ENCODE measurements at places on chromosomes 2 and 18.

- no peak for DNase-seq
Measured at GRCh38 chr2:164706522-164706921, 85.2 kb upstream of the GRB14 start.

DNA sequence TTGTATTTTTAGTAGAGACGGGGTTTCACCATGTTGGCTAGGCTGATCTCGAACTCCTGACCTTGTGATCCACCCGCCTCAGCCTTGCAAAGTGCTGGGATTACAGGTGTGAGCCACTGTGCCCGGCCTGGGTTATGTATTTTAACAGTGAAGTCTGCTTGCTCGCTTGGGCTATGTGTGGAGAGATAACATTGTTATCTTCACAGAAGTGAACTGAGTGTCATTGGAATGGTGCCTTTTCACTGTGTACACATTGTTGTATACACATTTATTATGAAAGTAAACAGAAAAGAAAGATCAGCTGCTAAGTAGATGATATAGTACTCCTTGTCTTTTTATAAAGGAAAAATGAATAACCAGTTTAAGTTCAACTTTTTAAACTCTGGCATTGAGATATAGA, 30.4 kb downstream of the RNF138 start:
- DNase-seq = no peak

- DNase-seq = no peak
Measured at GRCh38 chr2:12704378-12704777, 12.4 kb upstream of the TRIB2 start.

GRCh38 chr2:124347209-124347608, 322.1 kb downstream of the CNTNAP5 start:
- no peak for DNase-seq

DNA sequence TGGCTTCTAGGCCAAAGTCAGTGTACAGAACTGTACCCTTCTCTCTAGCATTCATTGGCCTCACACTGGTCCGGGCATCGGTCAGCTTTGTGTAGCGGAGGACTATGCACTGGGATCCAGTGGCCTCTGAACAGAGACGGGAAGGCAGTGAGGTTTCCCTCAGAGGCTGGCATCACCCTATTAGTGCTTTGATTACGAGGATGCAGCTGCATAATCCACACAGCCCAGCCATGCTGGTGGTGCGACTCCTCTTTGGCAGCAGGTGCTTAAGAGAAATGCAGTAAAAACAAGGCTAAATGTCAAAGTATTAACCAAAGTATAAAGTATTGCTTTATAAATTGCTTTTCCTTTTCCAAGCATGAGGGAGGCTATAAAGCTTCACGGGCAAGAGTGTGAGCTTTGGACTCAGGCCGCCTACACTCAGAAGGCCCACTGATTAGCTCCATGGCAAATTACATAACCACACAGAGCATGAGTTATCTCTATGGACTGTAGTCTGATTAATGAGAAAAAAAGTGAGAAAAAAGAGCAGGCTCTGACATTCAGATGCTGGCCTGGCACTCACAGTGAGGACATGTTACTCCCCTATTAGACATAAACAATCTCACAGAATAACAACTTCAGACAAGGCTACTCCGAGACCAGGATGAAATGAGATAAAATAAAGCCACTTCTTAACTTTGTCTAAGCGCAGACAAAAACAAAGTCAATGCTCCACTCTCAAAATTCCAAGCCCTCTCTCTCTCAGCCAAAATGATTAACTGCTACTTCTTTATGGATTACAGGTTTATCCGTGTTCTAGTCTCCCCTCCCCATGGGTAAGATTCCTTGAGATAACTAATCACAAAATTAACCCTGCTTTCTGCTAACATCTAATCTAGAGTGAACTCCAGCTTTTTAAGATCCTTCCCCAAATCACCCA, 6.4 kb upstream of the CRYGC start:
- DNase-seq = no peak

DNA sequence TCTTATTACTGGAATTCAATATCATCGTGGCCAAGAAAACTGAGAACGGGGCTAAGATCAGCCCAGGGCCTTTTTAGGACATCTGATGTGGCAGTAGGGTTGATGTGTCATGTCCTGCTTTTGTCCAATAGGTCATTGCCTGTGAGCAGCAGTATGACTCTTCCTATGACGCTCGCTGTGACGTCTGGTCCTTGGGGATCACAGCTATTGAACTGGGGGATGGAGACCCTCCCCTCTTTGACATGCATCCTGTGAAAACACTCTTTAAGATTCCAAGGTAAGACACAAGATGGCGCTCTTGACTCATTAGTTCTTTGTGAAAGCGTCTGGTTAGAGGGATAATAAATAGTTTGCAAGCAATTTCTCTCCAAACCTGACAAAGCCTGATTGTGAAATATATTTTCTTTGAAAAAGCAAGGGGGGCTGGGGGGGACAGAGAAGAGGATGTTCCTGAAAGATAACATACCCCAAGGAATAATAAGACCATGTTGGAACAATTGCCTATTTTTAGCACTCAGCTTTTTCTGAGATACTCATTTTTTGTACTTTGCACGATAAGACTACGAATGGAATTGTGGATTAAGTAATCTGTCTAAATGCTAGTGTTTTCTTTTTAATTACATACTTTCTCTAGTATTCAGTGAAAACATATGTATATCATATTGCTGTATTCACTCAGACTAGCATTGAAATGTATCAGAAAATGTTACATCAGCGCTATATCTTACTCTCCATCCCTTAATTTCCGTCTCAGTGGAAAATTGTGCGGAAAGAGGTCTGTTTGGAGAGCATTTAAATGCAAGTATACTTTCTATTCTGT, 58.1 kb downstream of the MYO3B start:
- no peak for DNase-seq

DNA sequence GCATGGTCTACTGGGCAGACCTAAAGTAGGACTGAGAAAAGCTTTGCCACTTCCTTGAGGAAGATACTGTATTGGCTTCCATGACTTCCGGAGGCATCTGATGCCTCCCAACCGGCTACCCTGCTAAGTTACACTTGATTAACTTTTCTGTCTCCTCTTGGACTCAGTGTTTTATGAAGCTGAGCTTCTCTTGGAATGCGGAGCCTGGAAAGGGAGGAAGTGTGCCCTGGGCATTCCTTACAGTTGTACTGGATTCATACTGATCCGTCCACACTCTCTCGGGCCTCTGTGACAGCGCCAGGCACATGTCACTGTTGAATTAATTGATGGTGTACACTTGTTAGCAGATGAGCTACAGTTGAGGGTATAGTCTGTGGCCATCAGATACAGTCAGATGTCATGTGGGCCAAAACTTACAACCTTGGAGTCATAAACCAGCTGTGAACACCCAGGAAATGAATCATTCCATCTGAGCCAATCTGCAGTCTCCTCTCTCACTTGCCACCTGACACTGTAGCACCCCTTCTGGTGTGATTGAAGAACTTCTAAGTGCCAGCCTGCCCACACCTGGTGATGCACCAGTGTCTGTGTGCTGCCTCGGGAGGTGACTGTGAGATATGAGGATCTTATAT, 122.5 kb downstream of the FHOD3 start:
- no peak for DNase-seq

DNA sequence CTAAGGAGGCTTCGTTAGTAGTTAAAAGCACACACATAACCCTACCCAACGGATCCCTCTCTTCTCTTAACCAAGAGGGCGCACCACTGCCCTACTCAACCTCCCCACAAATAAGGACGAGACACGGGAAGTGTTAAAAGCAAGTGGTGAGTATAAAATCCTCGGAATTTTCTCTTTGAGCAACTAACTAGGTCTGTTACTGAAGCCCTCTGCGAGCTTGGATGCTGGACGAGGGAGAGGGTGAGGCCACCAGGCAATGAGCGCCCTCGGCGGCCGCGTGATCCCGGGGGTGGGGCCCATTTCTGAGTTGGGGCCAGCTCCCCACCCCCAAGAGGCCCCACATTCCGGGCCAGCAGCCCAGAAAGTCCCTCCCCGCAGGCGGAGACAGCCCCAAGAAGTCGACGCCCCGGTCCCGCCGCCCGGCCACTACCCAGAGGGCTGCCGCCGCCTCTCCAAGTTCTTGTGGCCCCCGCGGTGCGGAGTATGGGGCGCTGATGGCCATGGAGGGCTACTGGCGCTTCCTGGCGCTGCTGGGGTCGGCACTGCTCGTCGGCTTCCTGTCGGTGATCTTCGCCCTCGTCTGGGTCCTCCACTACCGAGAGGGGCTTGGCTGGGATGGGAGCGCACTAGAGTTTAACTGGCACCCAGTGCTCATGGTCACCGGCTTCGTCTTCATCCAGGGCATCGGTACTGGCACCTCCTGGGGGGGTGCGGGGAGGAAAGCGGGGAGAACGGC, at the start of gene CYBRD1:
Gene CYBRD1, plus strand, starts transcription at position 423 of the 736 bp plus-strand sequence. Its CDS starts 72 bp downstream, at position 495.
- DNase-seq = peak; percentile 55

DNA sequence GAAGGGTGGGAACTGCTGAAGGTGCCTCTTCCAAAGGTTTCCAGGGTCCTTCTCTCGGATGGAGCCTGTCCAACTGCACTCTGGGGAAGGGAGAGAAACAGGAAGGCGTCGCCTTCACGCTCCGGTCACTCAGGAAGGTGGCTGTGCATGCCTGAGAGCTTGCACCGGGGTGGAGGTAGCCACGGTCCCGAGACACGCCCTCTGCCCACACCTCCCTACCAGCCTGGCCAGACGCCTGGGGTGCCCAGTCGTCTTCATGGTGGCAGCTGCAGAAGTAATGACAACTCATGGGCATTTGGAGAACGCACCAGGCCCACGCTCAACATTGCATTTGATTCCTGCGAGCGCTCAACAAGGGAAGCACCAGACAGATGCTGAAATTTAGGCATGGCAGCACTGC, 59.9 kb downstream of the ADNP2 start:
- no peak for DNase-seq

DNA sequence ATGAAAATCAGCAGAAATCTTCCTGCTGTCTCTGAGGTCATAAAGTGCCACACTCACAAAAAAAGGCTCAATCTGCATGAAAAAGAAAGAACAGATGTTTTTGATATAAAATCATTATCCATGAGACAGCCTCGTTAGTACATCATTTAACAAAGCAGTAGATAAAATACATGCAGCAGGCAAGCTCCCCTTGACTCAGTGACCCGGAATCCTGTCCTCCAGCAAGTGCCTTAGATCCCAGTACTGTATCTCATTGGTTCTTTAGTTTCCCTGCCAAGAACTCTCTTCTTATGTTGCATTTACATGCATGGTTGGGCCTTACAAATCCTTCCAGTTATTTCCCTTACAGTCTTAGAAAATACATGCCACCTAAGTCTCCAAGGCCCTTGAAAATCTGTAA, 148.9 kb upstream of the CCDC195 start:
- DNase-seq = no peak

- no peak for DNase-seq
Measured at GRCh38 chr2:119545754-119546446, 1.7 kb downstream of the CFAP221 start.

- no peak for DNase-seq
Measured at GRCh38 chr2:109164739-109165221, 35.8 kb downstream of the SH3RF3 start.

GRCh38 chr18:55477499-55477859, 110.5 kb downstream of the TCF4 start:
- no peak for DNase-seq

DNA sequence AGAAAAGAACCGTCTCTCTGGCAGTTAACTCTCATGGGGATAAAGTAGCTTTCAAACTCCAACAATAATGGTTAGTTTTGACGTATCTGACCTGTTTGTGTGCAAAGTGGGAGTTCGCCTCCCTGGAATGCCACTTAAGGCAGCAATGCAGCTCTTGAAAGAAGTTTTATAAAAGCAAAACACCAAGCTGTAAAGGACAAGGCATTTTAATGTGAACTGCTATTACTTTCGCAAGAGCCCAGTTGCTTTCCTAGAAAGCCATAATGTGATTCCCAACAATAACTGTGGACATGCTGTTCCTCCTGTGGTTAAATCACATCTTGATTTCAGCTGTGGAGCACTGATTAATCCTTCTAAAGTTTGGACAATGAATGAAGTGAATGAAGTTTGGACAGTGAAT, 303.7 kb downstream of the PTPRM start:
- DNase-seq = no peak

GRCh38 chr2:233063269-233063975, 3.3 kb downstream of the INPP5D start:
- no peak for DNase-seq

DNA sequence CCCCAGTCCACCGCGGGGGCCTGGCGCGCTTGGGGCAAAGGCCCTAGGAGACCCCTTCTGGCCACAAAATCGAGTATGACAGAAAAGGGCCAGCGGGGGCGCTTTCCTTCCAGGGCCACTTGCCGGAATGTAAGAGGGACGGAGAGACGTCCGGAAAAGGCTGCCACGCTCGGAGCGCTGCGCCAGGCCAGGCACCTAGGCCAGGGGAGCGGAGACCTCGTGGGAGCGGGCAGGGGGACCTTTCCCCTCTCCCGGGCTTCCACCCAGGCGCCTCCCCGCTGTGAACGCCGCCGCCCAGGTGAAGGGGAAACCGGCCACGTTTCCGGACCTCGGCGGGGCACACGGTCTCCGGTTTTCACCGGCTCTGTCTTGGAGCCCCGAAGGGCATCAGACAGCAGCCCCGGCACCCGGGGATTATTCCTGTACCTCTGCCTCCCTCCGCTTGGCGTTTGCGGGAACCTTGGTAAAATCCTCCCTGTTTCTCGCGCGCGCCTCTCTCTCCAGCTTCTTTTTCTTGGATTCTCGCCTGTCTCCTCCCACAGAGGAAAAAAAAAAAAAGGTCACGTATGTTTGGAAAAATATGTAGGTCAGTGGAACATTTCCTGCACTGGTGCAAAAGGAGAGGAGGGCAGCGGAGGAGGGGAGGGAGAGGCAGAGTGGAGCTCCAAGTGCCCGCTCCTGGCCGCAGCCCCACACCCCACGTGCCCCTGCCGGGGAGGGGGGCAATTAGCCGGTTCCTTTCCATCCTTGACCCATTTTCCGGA, 1.2 kb upstream of the NPAS2 start:
- DNase-seq = no peak

DNA sequence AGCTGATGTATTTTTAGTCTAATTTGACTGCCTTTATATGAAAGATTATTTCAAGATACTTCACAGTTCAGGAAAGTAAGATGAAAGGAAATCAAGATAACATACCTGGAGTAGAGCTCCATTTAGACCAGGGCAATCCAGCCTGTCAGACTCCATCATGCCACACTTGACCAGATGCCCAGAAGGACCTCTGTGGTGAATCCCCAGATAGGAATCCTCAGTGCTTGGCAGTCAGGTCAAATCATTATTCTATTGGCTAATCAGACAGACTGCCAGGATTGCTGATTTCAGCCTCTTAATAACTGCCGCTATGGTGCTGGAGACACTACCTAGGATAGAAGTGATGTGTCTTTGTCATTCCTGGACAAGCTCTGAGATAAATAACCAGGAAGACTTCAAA, 404.2 kb downstream of the STK39 start:
- DNase-seq = no peak

- DNase-seq = no peak
Measured at GRCh38 chr2:21939967-21940366, 816.2 kb downstream of the TDRD15 start.

GRCh38 chr18:28095041-28095440, 81.9 kb downstream of the CDH2 start:
- no peak for DNase-seq

- DNase-seq = no peak
Measured at GRCh38 chr2:158795195-158795924, at the start of gene DAPL1. DAPL1 (plus strand) TSS chr2:158795317; CDS start chr2:158795373, 56 bp downstream.

DNA sequence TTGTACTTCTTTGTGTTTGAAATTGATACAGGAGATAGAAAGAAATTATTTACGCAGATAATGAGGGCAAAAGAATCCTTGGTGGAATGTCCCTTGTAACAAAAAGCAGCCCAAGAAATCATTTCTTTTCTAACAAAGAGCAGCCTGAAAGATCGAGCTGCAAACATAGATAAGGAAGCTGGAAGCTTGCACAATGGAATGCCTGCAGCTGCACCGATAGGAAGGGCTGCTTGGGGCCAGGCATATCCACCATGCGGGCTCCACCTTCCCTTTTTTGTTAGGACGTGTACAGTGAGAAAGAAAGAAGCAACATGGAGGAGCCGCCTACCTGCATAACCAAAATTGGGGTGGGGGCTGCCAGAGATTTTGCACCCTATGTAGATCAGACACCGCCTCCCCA, 568.7 kb downstream of the METTL4 start:
- DNase-seq = no peak
